ENCODE measurements at places on chromosomes 2 and 18.

DNA sequence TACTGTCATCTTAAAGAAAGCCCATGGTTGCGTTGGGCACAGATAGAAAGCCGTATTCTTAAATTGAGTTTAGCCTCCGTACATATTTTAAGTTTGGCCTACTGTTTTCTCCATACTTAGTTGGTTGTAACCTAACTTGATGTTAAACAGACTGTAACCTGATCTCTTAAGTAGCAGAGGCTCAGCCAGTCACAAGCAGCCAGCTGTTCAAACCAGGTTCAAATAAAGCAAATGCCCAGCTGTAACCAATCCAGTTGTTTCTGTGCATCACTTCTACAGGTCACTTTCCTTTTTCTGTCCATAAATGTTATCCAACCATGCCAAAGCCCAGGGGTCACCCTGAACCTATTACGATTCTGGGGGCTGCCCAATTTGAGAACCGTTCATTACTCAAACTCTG, 10.0 kb upstream of the THADA start:
- DNase-seq, result no peak

- no peak for DNase-seq
Observed at GRCh38 chr2:62334440-62335058, 138.6 kb downstream of the B3GNT2 start.

DNA sequence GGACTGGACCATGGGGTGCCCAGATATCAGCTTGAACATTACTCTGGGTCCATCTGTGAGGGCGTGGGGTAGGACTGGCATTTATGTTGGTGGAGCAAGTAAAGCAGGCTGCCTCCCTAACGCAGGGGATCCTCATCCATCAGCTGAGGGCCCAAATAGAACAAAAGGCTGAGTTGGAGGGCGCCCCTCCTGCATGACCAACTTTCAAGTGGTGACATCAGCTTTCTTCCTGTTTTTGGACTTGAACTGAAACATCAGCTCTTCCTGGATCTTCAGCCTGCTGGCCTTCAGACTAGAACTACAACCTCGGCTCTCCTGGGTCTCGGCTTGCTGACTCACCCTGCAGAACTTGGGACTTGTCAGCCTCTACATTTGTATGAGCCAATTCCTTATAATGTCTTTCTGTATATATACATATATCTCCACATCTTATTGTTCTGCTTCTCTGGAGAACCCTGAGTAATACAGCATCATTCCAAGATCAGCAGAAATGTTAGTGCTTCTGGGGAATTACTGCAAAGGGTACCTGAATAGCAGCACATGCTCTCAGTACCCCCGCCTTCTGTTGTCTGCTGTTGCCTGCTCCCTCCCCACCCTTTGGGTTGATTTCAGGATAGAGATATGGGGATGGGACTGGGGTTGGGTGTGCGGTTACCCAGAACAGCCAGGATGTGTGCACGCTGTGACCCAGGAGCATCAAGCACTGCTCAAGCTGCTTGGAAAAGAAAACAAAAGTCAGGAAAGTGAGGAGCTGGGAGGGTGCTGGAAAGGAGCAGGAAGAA, 20.0 kb downstream of the TMEM127 start:
- DNase-seq, result no peak

GRCh38 chr2:9020267-9020666, 16.8 kb upstream of the MBOAT2 start:
- DNase-seq, result no peak

DNA sequence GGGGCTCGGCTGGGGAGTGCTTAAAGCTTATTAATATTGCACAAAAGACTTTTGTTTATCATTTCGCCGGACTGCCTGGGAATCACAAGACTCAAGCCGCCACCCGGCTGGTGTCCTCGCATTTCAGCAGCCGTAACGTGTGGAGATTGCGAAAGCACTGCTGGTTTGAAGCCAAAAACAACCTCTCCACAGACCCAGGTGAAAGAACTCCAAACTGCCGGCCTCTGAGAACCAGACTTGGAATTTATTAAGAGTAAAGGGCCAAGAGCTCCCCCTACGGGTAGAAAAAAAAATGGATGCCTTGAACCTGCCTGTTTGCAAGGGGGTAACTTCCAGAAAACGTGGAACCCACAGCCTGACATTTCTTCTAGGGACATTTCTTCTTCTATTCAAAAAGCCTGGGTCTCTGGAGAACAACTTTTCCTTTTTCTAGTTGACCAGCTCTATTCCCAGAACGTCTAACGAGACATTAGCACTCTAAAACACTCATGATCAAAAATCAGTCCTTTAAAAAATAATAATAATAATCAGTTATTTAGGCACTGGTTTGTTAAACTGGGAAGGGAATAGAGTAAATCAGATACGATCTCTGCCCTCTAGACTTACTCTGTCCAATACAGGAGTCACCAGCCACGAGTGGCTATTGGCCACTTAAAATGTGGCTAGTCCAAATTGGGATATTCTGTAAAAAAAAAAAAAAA, 216.3 kb downstream of the C1D start:
- DNase-seq, result no peak

GRCh38 chr2:8134473-8134932, 547.4 kb upstream of the ID2 start:
- no peak for DNase-seq

DNA sequence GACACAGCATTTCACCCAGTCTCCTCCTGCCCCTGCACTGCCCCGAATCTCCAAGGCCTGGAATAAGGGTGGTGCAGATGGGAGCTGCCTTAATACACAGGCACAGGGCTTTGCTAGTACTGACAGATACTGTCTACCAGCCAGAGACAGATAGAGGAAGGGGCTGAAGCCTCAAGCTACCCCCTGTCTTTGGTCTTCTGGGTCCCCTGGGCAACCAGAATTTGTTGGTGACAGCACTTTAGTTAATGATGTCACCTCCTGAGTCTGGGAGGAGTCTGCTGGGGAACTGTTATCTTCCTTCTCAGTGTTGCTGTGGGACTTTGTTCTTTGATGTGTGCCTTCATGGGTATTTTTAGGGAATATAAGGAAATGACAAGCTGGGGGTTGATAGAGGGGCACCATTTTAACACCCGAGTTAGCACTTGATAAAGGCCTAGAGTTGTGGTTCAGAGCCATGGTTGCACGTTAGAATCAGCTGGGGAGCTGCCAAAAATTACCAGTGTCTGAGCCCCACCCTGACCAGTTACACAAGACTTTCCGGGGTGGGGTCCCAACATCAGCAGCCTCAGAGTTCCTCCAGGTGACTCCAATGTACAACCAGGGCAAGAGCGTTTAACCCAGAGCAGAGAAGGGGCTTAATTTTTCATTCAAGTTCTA, 136.8 kb downstream of the SMAD7 start:
- no peak for DNase-seq
